K562 (cell line): ENCODE measurements at places on chromosomes 7 and 10. TPM values are rescaled to one million over a fixed set of nuclear protein-coding genes. Genes with fewer than 3 reads are reported as not detected.

- DNase-seq, result no peak
Measured at GRCh38 chr10:51685768-51686167, 13.6 kb downstream of the CSTF2T start.

- no peak for DNase-seq
Measured at GRCh38 chr10:3959370-3960325, 174.6 kb upstream of the KLF6 start.

GRCh38 chr7:44311561-44312495 is 13.6 kb downstream of the CAMK2B start:
- no peak for DNase-seq

DNA sequence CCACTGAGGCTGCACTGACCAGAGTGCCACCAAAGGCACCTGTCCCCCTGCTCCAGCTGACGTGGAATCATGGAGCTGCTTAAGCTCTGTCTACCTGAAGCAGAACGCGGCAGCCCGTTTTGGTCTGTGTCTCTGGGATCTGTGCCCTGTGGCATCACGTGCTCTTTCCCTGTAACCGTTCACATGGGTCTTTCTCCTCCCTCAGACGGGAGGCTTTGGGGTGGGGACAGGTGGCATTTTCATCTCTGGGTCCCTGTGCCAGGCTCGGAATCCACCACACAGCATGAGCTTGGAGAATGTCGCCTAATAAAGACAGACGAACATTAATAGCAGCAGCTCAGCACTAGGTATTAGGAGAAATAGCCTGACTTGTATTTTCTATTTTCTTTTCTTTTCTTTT is 1.6 kb upstream of the ADAP1 start:
- DNase-seq, result no peak

GRCh38 chr7:26369593-26369992 is 77.9 kb downstream of the SNX10 start:
- peak; percentile 72 for DNase-seq

DNA sequence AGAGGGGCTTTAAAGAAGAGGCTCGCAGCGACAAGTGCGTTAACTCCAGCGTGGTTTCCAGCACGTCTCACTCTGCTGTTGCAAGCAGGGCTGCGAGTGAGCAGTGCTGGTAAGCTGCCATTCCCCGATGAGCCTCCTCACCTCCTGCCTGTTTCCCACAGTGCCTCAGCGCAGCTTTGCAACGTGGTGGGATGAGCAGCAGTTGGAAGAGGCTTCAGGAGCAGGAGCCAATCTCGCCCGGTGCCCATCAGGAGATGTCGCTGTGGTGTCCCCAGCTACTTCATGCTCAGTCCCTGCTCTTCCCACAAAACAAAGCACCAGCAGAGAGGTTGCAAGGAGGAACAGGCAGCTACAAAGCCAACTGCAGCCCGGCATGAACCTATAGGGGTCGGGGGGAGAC is 2.4 kb upstream of the ADARB2 start:
- DNase-seq, result no peak

GRCh38 chr10:73798927-73799560 is 12.4 kb downstream of the NDST2 start:
- no peak for DNase-seq

GRCh38 chr10:74977072-74977471 is 134.4 kb upstream of the SAMD8 start:
- DNase-seq, result no peak

DNA sequence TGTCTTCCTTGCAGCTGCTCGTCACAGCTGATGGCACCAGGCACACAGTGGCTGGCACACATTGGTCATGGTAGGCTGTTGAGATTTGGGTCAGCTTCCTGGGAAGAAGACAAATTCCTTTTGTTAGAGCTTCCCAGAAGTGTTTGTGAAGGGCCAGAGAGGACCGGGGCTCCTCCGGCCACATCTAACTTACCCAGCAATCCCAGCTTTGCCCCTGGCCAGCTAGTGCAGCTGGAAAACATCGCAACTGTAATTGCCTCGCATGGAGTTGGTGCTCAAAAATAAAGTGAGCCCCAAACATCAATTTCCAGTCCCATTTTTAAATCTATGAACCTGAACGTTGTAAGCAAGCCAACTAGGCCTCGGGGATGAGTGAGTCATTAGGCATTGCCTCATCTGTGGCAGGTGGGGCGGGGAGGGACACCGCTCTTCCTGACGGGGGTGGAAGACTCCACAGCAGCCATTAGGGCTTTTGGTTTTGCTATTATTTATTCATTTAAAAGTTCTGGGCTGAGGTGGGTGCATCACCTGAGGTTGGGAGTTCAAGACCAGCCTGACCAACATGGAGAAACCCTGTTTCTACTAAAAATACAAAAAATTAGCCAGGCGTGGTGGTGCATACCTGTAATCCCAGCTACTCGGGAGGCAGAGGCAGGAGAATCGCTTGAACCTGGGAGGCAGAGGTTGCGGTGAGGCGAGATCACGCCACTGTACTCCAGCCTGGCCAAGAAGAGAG is 12.4 kb downstream of the CPA5 start:
- no peak for DNase-seq

- peak; percentile 57 for DNase-seq
Measured at GRCh38 chr7:157397731-157398691, 61.2 kb downstream of the DNAJB6 start.

DNA sequence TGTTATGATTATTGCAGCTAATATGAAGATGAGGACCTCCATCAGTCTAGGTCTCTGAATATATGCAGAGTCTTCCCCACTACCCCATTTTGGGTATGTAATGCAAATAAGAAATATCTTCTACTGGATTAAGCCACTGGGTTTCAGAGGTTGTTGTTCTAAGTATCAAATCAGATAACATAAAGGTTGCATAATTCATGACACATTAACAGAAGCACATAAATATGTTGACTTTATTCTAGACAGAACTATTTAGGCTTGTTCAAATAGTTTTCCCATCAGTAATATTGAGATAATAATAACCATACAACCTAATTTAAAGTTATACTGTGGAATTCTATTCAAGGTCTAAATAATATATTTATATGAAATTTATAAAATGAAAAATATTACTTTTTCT is 157.1 kb downstream of the ETV1 start:
- DNase-seq, result no peak

- DNase-seq, result no peak
Measured at GRCh38 chr7:46450886-46451285, 529.8 kb upstream of the IGFBP3 start.

GRCh38 chr7:105800442-105800841 is 76.0 kb downstream of the ATXN7L1 start:
- no peak for DNase-seq

- DNase-seq, result no peak
Measured at GRCh38 chr7:100627238-100627549, 14.2 kb downstream of the TFR2 start.

GRCh38 chr7:106415433-106415832 is 130.7 kb upstream of the NAMPT start:
- no peak for DNase-seq

GRCh38 chr7:86768394-86768793 is 124.7 kb downstream of the GRM3 start:
- DNase-seq, result no peak

- no peak for DNase-seq
Measured at GRCh38 chr7:101666293-101666692, 37.2 kb upstream of the MYL10 start.

DNA sequence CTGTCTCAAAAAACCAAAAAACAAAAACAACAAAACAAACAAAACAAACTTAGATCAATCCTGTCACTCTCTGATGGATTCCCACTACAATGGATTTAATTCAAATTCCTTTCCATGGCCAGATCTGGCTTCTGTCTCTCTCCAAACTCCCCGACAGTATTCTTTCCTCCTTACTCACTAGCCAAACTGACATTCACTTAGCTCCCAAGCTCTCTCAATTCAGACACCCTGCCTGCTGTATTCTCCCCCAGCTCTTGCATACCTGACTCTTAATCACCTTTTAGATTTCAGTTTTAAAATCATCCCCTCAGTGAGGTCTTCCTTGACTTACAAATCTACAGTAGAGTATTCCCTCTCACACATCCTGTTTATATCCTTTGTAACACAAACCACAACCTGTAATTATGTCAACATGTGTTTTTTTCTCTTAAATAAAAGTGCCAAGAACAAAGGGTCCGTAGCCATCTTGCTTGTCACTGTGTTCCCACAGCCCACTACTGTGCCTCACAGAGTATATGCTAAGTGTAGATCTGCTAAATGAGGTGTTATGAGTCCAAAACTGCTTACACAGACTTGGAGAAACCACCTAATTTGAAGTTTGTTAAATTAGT is 14.4 kb downstream of the HERPUD2 start:
- DNase-seq, result no peak

- no peak for DNase-seq
Measured at GRCh38 chr7:28328822-28329660, 83.3 kb upstream of the CREB5 start.

- no peak for DNase-seq
Measured at GRCh38 chr10:7491949-7492659, 81.3 kb upstream of the SFMBT2 start.

Gene ITGA8
- total RNA-seq, result 0.20 TPM in 1 of 2 replicates, not detected in the other

Gene PLXNA4
- total RNA-seq, result 0.04 and 0.09 TPM in 2 replicates

Gene GPR85
- 4.6 and 5.0 TPM in 2 replicates for total RNA-seq

Gene CALCR
- total RNA-seq, result 0.09 and 0.16 TPM in 2 replicates

Gene ACSL5
- 0.47 and 0.51 TPM in 2 replicates for total RNA-seq

Gene LRIT1
- not detected in 2 replicates for total RNA-seq

Gene EGFR
- 0.13 and 0.18 TPM in 2 replicates for total RNA-seq

Gene PLPP4
- total RNA-seq, result not detected in 2 replicates

Gene JAKMIP3
- not detected in 2 replicates for total RNA-seq

Gene OR2A5
- not detected in 2 replicates for total RNA-seq

Gene TSPAN33
- 0.27 and 0.76 TPM in 2 replicates for total RNA-seq
